ENCODE measurements at places on chromosomes 16 and 17.

DNA sequence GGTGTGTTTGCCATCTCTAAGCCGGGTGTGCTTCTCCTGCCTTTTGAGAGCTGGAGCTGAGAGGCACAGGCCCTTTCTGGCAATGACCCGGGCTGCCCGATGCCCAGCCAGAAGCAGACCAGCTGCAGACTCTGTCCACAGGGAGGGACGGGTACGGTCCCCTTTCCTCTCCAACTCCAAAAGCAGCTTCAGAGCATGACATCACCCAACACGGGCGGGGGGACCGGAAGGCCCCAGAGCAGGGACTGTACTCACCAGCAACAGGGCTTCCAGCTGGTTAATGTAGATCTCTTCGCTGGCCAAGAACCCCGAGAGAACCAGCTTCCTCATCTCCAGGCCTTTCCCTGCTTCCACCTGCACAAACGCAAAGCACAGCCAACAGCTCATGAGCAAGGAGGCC is 79.4 kb downstream of the ABR start:
- no peak for DNase-seq

- no peak for DNase-seq
Observed at GRCh38 chr17:64273006-64273405, 9.9 kb upstream of the TEX2 start.

- DNase-seq = no peak
Observed at GRCh38 chr16:22325598-22326368, 28.6 kb downstream of the POLR3E start.

- no peak for DNase-seq
Observed at GRCh38 chr16:23059433-23059832, 89.8 kb downstream of the USP31 start.

- DNase-seq = no peak
Observed at GRCh38 chr17:75115555-75115954, 5.8 kb downstream of the ARMC7 start.

DNA sequence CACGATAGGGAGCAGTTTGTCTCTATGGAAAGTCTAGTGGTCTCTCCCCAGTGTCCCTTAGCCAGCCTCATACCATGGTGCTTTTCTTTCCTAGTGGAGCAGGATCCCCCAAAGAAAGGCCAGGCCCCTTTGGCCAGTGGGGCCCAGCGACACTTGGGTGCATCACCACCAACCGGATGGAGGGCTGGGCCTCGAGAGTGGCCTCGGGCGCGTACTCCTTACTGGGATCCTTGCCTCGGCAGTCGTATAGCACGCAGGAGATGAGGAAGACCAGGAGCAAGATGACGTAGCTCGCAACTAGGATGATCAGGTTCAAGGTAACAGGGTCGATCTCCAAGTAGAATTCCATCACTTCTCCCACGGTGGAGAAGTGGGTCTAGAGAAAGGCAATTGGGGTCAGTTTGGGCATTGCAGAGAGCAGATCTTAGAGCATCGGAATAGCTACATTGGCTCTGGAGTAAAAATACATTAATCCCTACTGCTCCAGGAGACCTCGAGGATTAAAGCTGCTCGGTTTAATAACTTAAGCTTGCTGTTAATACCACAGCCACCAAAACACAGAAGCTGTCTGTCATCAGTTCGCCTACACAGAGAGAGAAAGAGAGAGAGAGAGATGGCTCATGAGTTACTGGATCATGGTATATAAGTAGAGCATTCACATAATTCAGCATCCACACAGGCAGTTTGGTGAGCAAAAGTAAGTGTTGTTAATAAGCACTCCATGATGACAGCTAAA is at the start of gene SMIM36:
Gene SMIM36, minus strand, starts transcription at position 467 of the 736 bp plus-strand sequence.
- DNase-seq = no peak

DNA sequence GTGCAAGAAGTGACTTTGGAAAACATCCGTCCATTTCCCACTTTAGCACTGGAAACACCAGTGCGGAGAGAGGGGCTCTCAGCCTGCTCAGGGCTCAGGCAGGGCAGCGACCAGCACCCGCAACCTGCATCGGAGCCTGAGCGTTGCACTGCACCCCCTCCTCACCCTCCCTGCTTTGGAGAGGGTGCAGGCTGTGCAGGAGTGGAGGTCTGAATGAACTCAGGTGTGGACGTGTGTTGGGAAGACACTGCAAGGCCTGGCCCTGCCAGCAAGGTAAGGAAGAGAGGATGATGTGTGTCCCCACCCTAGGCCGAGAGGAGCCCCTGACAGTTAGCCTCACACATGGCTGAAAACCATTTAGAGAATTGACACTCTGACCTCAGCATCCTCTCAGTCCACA is 81.8 kb downstream of the NT5M start:
- no peak for DNase-seq

GRCh38 chr17:11682646-11683045 is 84.4 kb downstream of the DNAH9 start:
- DNase-seq = no peak

DNA sequence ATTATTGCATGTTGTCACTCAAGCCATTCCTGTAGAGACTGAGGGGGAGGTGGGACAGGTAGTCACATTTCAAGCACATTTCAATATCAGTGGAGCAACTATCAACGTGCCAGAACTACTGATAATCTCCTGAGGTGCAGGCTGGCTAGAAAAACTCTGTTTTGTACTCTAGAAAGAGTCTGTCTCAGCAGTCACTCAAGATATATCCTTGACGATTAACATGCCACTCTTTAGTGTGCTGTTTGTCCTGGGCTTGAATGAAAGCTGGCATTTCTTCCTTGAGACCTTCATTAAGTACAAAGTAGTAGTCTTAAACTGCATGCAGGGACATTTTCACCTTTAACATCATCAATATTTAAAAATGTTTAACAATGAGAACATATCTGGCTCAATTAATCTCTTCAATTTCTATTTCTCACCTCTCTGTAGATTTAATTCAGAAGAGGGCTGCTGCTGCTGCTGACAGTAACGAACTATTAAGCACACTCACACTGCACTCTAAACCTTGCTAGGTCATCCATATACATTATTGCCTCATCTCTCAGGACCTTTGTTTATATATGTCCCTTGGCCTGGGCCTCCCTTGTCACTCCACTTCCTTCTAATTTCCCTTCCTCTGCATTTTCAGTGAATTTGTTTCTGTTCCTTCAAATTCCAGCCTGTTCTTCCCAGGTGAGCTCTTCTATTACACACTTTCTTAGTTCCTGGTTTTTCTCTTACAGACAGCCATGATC is 412.0 kb downstream of the HAPSTR1 start:
- DNase-seq = no peak

- DNase-seq = no peak
Observed at GRCh38 chr17:81912441-81913309, 1.5 kb upstream of the PCYT2 start.

DNA sequence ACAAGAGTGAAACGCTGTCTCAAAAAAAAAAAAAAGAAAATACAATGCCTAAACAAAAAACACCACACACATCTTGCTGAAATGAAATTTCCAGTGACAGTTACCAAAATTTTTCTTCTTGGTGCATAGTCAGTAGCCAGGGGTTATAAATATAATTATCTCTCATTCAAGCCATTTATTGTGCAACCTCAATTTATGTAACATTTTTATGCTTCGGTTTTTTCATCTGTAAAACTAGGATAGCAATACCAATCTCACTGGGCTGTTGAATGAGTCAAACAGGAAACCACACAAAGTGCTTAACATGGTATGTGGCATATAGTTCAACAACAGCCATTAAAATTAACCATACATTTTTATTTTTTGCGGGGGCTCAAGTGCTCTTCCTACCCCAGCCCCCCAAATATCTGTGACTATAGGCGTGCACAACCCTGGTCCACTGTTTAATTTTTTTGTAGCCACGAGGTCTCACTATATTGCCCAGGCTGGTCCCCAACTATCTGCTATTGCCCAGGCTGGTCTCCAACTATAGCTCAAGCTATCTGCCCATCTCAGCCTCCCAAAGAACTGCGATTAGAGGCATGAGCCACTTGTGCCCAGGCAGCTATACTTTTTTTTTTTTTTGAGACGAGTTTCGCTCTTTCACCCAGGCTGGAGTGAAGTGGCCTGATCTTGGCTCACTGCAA is 2.6 kb downstream of the COG4 start:
- DNase-seq = no peak

GRCh38 chr16:78794581-78795250 is 695.3 kb downstream of the WWOX start:
- DNase-seq = no peak

GRCh38 chr17:38559051-38559879 is 46.5 kb downstream of the SRCIN1 start:
- DNase-seq = peak; percentile 76

DNA sequence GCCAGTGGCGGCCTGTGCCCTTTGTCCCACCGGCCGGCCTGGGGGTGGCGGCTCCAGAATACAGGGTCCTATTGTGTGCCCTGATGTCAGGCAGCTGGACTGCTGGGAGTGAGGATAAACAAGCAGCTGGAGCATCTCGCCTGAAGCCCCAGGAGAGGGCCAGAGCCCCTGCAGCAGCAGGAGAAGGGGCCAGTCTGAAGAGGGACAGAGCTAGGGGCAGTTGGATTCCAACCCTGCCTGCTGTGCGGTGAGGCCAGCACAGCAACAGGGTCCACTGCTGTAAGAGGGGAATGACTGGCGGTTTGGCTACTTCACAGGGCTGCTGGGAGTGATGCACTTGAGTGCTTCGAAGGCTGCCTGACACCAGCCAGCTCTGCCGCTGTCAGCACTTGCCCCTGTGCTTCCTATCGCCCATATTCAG is 25.0 kb downstream of the RAB11FIP4 start:
- DNase-seq = no peak

- DNase-seq = no peak
Observed at GRCh38 chr16:49446805-49447204, 73.2 kb downstream of the C16orf78 start.

- no peak for DNase-seq
Observed at GRCh38 chr16:15752717-15753488, 102.9 kb downstream of the NDE1 start.

DNA sequence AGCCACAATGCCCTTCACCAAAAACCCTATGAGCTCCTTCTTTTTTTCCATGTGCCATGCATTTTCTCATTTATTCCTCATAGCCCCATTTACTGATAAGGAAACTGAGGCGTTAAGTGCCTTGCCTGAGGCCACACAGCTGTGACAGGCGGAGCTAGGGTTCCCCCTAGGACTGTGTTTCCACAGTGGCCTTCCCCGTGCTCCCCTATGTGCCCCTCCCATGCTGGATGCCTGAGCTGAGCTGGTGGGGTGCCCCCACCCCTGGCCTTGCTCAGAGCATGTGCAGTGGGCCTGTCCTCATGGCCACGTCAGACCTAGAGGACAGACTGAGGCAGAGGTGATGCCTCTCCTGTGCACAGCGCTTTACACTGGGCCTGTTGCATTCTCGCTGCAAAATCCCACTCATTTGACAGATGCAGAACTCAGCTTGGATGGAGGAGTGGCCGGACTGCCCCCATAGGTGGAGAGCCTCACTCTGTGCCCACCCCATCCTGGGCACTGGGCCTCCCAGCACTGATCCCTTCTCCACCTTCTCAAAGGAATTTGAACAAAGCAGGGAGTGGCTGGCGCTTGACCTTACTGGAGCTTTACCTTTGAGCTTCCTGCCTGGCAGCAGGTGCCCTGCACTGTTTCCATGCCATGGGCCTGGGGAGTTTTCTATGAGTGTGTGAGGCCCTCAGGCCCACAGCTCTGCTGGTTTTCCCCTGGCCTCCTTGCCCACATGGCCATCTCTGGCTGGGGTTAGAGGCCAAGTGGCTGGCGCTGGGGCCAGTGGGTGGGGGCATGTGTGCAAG is 2.6 kb downstream of the MAP2K3 start:
- no peak for DNase-seq

GRCh38 chr17:79363552-79364275 is 247.1 kb downstream of the RBFOX3 start:
- DNase-seq = no peak

- no peak for DNase-seq
Observed at GRCh38 chr17:67855504-67856324, 30.4 kb downstream of the BPTF start.

GRCh38 chr16:64892835-64893785 is 228.8 kb downstream of the CDH11 start:
- no peak for DNase-seq

DNA sequence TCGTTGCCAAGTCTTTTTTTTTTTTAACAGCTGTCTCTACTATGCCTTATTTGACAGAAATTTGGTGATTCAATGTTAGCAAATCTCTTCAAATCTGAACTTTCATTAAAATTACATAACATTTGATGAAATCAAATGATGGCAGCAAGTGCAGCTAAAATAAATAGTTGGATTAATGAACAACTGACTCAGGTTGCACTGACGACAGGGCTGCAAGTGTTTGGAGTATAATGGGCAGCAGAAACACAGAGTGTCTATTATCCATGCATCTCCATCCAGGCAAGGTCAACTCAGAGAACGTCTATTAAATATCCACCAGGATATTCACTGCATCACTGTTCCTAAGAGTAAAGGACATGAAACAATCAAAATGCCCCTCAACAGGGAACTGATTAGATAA is 109.8 kb downstream of the SLC39A11 start:
- no peak for DNase-seq

- DNase-seq = no peak
Observed at GRCh38 chr16:52101246-52101645, 445.7 kb downstream of the TOX3 start.

- DNase-seq = peak; percentile 0
Observed at GRCh38 chr16:49472598-49472997, 99.0 kb downstream of the C16orf78 start.

GRCh38 chr16:26530584-26531289 is 536.0 kb upstream of the C16orf82 start:
- no peak for DNase-seq

DNA sequence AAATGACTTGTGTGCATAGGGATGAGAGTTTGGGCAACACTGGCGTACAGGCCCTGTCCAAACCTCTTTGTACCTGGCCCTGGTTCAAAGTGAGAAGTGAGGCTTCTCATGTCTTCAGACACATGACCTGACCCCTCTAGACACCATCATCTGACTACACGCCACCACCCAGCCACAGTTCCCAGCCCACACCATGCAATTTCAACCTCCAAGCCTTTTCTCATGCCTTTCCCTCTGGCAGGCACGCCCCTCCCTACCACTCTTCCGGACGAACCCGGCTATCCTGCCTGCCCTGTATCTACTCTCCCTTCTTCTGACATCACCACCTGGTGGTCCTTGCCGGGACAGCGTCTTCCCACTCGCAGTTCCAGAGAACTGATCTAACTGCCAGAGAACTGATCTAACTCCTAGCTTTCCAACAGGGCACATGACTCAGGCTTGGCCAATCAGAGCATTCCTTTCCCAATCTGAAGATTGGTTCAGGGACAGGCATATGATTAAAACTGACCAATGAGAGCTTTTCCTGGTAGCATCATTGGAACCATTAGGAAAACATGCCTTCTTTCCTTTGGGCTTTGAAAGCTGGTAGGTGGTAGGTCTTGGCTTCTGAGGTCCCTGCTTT is 27.1 kb upstream of the IL21R start:
- no peak for DNase-seq

DNA sequence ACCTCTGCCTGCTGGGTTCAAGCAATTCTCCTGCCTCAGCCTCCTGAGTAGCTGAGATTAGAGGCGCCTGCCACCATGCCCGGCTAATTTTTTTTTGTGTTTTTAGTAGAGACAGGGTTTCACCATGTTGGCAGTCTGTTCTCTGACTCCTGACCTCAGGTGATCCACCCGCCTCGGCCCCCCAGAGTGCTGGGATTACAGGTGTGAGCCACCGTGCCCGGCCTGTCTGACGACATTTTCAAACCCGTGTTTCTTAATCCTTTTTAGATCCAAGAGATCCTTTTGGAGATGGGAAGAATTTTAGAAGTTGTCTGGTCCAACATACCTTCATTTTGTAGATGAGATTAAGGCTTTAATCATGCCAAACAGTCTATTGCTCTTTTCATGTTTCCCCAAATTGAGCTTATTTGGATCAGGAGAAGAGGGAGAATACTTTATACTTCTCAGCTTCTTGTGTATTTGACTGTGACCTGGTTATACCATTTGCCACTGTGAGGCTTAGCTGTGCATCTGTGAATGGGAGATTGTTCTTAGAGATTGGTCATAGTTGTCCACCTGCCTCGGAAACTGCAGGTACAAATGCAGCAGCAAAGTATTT is 25.8 kb downstream of the USP10 start:
- no peak for DNase-seq

Data from omental fat pad (tissue), 4 donors.